ENCODE measurements at places on chromosomes 11 and 22.

GRCh38 chr22:48719978-48720661 is 1107.6 kb downstream of the BRD1 start:
- no peak for DNase-seq

- no peak for DNase-seq
Observed at GRCh38 chr11:129489249-129489648, 113.6 kb downstream of the BARX2 start.

- DNase-seq: no peak
Observed at GRCh38 chr11:133896028-133896427, 50.7 kb upstream of the SPATA19 start.

DNA sequence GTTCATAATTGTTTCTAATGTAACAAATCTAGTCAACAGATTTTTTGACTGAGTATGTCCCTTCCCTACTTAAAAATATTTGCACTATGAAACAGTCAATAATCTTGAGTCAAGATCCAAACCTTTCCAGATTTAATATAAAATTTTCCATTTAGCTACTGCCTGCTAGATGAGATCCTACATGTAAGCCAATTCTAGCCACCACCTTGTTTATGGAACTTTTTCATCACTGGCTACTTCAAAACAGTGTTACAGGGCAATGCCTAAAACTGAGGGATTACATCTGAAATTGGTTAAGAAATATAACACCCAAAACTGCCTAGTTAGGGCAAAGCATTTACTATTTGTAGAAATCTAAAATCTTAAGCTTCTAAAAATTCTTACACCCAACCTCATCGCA is 10.5 kb upstream of the FUT4 start:
- DNase-seq: no peak
